NCI-H226 (cell line): ENCODE measurements at places on chromosomes 11 and 22.

DNA sequence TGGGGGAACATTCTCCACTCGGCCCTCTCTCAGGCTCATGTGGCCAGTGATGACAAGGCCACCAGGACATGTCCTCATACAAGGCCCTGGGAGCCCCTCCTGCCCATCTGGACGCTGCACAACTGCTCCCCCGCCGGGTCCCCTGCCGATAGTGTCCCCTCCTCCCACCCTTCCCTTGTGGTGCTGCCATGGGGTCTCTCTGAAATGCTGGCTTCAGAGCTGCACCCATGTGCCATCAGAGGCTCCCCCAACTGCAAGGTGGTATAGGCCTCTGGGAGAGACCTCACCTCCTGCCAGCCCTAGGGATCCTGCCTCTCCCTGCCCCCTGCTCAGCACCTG is 113.0 kb downstream of the KCNQ1OT1 start:
- DNase-seq = no peak

DNA sequence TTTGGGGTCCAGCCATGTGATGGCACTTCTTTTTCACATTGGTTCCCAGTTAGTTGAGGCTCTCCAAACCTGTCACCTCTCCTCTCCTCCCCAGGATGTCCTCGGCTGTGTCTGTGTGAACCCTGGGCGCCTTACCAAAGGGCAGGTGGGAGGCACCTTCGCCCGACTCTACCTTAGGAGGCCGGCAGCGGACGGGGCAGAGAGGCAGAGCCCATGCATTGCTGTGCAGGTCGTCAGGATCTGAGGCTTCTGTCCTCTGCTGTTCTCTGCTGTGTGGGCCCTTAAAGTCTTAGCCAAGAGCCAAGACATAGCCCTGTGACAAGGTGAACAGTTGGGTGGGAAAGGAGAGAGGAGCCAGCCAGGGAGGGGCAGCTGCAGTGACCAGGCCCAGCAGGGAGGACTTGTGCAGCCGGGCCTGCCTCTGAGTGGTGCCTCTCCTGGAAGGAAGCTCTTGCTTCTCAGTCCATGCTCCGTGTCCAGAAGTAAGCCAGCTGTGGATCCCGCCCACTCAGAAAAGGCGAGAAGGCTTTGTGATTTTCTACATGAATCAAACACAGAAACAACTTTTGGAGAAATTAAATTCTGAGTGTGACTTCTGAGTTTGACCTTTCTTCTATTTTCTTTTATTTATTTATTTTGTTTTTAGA is 17.5 kb upstream of the CDC42EP2 start:
- no peak for DNase-seq

DNA sequence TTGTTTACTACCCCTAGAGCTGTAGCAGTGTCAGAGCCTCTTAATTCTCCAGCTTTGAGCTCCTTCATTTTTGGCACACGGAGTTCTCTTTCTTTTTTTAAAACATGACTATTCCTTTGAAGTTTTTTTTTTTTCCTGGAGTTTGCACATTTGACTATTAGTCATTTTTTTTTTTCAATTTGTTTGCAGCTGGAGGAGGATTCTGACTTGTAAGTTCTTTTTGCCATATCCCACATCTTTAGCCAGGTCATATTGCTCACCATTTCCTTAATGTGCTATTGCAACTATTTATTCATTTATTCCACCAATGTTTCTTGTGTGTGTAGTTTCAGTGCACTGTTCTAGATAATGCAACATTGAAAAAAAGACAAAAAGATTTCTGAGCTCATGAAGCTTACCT is 166.3 kb upstream of the ARHGAP20 start:
- peak; percentile 7 for DNase-seq

- DNase-seq = no peak
Observed at GRCh38 chr11:118984825-118985224, 13.1 kb upstream of the CENATAC start.

- DNase-seq = no peak
Observed at GRCh38 chr22:45867906-45868555, 108.9 kb downstream of the WNT7B start.

- peak; percentile 13 for DNase-seq
Observed at GRCh38 chr22:32482708-32483107, 8.1 kb downstream of the FBXO7 start.

DNA sequence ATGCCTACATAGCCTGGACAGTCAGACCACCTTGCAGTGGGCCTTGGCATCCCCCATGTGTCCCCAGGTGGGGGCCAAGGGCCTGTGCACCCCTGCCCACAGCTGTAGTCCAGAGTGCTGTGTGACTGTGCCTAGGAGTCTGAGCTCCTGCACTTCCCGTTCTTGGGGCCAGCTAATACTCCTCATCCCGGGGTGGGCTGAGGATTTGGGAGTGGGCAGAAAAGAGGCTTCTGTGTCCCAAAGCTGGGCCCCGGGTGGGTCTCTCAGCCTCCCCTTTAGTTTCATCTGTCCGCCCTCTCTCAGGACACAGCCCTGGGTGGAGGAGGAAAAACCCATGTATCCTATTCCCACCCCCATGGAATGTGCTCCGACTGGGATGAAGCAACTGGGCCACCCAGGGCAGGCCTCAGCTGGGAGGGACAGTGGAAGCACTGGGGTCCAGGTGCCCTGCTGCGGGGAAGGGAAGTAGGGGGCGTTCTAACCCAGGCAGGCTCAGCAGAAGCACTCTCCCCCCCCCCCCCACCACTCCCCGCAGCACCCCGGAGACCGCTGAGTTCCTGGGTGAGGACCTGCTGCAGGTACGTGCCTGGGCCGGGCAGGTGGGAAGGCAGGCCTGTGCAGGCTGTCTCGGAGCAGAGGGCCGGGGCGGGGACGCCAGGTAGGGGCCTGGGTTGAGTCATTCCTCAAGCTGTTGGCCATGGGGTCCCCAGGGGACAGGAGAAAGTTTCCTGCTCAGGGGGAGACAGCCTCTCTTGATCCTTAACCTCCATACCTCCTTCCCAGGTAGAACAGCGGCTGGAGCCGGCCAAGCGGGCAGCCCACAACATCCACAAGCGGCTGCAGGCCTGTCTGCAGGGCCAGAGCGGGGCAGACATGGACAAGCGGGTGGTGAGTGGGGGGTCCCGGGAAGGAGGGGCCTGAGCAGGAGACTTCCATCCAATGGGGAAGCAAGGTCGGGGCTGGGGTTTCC is 1.4 kb downstream of the SH3BP1 start:
- no peak for DNase-seq

- no peak for DNase-seq
Observed at GRCh38 chr22:23539135-23539838, 40.8 kb downstream of the IGLL1 start.

DNA sequence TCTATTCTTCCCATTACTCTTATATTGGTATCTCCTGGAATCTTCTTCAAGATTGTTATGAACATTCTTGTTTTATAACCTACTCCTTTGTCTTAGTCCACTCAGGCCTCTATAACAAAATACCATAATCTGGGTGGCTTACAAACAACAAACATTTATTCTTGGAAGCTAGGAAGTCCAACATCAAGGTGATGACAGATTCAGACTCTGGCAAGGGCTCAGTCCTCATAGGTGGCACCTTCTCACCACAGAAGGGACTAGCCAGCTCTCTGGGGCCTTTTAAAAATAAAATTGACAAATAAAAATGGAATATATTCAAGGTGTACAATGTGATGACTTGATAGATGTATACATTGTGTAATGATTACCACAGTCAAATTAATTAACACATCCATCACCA is 19.8 kb downstream of the DNHD1 start:
- no peak for DNase-seq

GRCh38 chr22:27149921-27150543 is 492.6 kb downstream of the MIAT start:
- no peak for DNase-seq

GRCh38 chr22:22164541-22165272 is 79.9 kb upstream of the VPREB1 start:
- DNase-seq = no peak

DNA sequence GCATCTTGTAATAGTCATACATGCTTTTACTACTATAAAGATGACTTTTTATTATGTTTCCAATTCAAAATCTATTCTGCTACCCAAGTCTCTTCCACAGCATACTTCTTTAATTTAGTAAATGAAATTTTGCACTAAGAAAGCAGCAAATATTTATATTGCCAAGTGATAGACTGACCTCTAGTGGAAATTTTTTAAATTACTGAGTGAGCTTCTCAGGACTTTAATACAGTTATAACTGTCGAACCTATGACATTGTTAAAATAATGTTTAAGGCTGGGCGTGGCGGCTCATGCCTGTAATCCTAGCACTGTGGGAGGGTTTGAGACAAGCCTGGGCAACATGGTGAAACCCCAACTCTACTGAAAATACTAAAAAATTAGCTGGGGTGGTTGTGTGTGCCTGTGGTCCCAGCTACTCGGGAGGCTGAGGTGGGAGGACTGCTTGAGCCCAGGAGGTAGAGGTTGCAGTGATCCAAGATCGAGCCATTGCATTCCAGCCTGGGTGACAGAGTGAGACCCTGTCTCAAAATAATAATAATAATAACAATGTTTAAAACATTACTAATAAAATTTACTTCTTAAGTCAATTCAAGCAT is 27.3 kb downstream of the STK33 start:
- peak; percentile 10 for DNase-seq

DNA sequence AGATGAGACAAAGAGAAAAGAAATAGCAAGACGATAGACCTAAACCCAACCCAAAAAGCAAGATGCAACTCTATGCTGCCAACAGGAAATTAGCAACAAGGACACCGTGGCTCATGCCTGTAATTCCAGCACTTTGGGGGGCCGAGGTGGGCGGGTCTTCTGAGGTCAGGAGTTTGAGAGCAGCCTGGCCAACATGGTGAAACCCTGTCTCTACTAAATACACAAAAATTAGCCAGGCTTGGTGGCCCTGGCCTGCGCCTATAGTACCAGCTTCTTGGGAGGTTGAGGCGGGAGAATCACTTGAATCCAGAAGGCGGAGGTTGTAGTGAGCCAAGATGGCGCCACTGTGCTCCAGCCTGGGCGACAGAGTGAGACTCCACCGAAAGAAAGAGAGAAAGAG is 24.3 kb upstream of the IL10RA start:
- DNase-seq = no peak

DNA sequence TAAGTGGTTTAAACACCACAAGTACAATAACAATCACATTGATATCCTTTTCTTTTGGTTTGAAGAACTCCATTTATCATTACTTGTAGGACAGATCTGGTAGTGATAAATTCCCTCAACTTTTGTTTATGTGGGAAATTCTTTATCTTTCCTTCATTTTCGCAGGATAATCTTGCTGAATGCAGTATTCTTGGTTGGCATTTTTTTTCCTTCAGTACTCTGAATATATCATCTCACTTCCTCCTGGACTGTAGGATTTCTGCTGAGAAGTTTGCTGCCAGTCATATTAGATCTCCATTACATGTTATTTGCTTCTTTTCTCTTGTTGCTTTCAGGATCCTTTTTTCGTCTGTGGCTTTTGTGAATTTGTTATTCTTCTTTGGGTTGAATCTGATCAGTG is 179.0 kb upstream of the PLET1 start:
- DNase-seq = no peak

- no peak for DNase-seq
Observed at GRCh38 chr11:22491555-22492225, 133.9 kb downstream of the FANCF start.

- no peak for DNase-seq
Observed at GRCh38 chr11:34268906-34269430, 88.8 kb downstream of the ABTB2 start.

DNA sequence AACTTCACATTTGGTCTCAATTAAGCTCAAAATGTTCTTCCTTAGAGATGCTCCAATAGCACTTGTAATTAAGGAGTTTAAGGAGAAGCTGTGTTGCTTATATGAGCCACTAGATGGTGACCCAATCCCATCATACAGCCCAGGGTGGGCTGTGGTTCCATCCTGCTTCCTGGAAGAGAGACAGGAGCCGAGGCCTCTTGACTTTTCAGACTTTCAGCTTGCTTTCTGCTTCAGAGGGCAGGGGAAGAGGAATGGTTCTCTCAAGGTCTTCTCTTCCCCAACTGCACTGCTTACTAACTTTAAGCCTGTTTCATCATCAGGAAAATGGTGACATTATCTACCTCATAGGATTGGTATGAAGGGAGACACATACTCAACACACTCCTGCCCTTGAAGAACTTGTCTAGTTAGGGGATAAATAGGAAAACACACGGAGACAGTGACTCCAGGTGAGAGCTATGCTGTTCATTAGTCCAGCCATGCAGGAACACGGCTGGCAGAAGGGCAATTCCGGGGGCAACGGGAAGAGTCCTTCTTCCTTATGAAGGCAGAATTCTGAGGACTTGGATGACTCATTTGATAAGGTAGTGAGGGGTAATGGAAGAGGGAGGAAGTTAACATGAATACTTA is 20.1 kb downstream of the TMEM218 start:
- DNase-seq = peak; percentile 62

DNA sequence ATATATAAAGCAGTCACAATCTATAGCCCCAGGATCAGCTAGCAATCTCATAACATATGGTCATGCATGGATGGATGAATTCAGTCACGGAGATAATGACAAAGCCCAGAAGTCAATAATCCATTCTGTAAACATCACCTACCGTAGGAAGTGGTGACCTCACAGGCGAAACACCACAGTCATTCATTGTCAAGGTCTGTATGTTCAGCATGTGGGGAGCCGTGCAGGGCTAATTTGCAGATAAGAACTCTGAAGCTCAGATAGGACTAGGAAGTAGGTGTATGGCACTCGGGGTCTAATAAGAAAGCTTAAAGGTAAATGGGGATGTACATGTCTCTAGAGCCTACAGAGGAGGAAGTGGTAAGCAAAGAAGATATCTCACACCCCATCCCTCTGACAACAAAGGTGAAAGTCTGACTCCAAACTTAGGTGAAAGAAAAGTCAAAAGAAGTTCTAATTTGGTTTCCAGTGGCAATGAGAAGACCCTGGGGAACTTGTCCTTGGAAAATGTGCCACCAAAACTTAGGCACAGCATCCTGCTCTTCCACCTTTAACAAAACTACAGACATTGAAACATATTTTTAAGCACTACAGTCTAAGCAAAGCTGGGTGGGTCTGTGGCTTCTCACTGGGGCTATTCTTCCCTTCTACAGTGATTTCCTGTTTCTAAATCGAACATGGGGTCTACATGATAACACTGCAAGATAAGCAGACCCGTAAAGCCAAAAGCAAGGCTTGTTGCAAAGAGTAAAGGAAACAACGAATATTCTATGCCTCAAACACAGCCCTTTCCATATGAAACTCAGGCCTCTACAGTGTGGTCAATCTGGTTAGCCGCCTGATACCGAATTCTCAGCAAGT is 5.2 kb downstream of the CRTAM start:
- no peak for DNase-seq

- DNase-seq = peak; percentile 90
Observed at GRCh38 chr22:27512283-27512761, 289.2 kb downstream of the MN1 start.

GRCh38 chr11:6251120-6251733 is 8.4 kb upstream of the CCKBR start:
- peak; percentile 28 for DNase-seq
